ENCODE measurements at places on chromosomes 13 and 19. TPM values are rescaled to one million over a fixed set of nuclear protein-coding genes. Genes with fewer than 3 reads are reported as not detected.

GRCh38 chr13:93851236-93851635 is 624.6 kb downstream of the GPC6 start:
- DNase-seq: no peak

DNA sequence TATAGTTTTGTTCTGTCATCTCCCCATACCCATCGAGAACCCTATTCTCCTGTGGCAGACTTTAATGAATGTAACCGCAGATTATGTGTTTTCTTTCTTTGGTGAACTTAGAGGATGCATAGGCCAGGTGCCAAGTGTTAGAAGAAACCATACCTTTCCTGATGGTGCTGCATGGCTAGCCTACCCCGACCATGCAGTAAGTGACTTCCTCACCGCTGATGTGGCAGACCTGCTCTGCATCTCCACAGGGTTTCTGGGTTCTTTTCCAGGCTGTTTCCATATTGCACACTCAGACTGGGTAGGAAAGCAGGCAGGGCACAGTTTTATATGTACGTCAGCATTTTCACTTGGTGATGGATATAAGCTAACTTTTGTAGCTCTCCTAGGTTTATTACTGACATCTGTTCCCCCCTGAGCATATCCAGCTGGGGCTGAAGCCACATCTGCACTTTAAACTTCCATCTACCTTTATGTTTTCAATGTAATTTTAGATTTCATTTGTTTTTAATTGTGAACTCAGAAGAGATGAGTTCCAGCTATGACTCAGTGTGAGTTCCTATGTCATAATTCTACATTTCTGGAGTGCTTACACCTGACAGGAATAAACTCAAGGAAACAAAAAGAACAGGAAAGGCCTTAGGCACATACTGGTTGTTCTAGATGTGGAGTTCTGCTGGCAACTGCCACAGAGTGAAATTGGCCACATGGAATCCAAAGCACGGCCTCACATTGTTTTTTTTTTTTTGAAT is 42.3 kb downstream of the LRCH1 start:
- DNase-seq: no peak

- no peak for DNase-seq
These were observed 32.7 kb downstream of the DHX34 start for GRCh38 chr19:47381653-47382279.

DNA sequence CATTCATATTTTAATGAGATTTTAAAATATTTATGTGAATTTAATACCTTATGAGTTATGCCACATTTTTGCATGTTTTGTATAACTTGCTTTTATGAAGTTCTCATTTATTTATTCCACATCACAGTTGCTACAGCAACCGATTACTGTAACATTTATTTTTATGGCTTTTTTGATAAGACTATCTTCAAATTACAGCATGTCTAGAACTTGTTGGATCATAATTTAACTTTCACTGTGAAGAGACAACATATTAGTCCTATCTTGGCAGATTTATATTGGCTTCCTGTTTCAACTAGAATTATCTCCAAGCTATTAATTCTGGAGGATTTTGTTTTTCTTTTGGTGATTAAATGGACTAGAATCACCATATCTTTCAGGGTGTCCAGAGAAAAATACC is 793.7 kb upstream of the SLITRK5 start:
- DNase-seq: peak; percentile 28

DNA sequence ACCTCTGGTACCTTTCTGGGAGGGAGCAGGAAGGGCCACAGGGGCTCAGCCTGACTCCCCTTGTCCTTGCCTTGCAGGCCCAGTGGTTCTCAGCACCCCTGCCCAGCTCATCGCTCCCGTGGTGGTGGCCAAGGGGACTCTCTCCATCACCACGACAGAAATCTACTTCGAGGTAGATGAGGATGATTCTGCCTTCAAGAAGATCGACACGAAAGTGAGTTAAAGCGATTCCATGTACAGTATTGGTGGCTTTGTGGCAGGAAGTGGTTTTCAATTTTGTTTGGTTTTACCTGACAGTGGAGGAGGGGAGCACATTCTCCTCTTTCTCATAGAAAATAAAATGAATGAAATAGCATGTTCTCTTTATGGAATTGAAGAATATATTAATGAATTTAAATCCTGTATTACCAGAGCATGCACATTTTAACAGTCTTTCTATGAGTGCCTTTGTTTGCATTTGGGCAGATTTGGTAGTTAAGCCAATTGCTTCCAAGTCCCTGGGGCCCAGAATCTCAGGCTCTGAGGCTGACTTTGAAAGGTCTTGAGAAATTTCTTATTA is 4.1 kb downstream of the MAB21L1 start:
- peak; percentile 41 for DNase-seq

DNA sequence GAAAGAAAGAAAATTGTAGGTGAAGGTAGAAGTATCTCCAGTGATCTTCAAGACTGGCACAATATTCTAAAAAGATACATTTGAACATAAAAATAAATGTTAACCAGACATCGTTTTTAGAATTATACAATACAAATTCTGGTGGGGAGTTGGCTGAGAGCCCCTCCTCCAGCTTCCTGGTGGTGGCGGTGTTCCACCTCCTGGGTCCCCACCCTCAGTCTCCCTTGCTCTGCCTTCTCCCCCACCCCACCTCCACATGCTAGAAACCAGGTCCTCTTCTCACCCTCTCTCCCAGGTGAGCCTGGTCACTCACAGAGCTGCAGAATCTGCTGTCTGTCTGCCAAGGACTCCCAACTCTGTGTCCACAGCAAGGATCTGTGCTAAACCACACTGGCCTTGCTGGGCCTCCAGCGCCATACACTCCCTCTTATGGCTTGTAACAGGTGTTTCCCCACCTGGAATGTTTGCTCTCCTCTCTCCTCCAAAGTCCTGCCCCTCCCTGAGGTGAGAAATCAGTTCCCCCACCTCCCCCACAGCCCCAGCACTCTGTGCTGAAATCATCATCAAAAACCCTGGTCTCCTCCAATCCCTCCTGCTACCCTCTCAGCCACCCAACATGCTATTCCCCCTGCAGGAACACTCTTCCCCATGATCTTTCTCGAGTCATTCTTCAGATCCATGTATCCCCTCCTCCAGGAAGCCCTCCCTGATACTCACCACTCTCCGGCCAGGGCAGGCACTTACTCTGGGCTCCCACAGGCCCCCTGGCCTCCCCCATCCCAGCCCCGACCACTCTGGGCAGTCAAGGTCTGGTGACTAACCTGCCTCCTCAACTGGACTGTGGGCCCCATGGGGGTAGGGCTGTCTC is 20.5 kb upstream of the CYP2S1 start:
- no peak for DNase-seq

Gene DAND5
- total RNA-seq: not detected

- DNase-seq: no peak
These were observed 350.9 kb upstream of the TMTC4 start for GRCh38 chr13:101025519-101025918.

Gene THSD8
- 3.2 TPM for total RNA-seq

- DNase-seq: no peak
These were observed 237.6 kb upstream of the IRS2 start for GRCh38 chr13:110023729-110024644.

Gene PSG5
- total RNA-seq: not detected

DNA sequence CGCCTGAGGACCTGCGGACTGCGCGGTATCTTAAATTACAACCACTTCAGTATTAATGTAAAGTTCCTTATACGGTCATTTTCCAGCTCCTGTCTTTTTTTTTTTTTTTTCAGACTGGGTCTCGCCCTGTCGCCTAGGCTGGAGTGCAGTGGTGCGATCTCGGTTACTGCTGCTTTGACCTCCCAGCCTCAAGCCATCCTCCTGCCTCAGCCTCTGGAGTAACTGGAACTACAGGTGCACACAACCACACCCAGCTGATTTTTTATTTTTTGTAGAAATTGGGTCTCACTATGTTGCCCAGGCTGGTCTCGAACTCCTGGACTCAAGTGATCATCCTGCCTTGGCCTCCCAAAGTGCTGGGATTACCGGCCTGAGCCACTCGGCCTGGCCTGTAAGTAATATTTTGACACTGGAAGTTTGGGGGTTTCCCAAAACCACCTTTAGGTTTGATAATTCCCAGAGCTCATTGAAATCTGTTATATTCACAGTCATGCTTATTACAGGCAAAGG is 406 bp upstream of the EID2B start:
- DNase-seq: no peak

DNA sequence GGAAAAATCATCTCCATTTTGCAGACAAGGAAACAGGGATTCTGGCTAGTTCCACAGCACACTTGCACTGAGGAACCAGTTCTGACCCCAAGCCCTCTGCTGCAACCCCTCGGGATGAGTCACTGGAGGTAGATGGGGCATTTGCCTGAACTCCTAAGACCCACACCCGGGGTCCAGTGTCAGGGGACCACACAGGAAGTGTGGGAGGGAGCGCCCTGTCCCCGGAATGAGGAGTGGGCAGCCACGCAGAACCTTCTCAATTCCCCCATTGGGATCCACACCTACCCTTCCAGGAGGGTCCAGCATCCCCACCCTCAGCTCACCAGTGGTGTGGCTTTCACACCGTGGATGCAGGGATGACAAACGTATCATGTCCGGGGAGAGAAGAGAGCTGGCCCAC is 62.7 kb downstream of the TSHZ3 start:
- no peak for DNase-seq

Gene ATP4B
- 0.16 TPM for total RNA-seq

Gene PDX1
- total RNA-seq: not detected

DNA sequence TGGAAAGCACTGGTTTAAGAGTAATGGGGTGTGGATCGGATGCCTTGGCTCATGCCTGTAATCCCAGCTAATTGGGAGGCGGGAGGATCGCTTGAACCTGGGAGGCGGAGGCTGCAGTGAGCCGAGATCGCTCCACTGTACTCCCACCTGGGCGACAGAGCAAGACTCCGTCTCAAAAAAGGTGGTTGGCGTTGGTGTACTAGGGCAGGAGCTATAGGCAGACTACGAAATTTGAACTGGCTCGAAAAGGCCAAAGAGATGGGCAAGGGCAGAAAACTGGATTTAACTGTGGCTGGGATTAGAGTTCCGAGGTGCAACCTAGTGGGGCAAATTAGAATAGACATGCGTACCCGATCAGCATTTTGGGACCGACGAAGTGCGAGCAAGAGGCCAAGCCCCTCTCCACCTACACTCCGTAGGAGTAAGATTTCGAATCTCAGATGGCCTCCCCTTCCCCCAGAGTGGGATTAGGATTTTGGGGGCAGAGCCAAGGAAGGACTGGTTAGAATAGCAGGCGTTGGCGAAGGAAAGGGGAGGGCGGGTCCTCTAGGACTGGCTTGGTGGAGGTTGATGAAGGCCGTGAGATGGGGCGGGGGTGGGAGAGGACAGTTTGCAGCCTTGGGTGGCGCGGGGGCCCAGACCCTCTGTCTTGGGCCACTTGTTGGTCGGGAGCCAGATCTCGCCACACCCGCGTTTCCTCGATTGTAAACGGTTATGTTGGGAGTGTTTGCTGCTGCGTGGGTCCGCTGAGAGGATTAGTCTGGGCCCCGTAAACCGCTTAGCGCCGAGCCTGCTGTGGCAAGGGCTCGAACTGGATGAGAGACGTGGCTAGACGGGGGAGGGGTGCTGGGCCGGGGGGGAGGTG is 2.0 kb upstream of the INAFM1 start:
- DNase-seq: peak; percentile 59

Gene GPX4
- 268 TPM for total RNA-seq

- DNase-seq: peak; percentile 49
These were observed 107.0 kb upstream of the GPR12 start for GRCh38 chr13:26867451-26868091.

DNA sequence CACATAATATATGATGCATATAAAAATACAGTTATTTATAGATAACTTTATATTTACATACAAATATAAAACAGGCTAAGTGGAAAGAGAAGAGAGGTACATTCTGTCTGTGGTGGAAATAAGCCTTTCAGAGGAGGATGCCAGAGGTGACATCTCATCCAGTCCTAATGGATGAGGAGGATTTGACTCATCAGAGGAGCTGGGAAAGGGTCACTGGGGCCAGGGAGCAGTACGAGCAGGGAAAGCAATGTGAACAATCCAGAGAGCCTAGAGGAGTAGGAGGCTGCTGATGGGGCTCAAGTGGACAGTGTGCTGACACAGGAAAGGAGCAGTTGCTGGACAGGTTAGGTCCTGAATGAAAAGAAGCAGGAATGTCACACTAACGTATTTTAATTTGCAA is 18.6 kb downstream of the NALCN start:
- no peak for DNase-seq

DNA sequence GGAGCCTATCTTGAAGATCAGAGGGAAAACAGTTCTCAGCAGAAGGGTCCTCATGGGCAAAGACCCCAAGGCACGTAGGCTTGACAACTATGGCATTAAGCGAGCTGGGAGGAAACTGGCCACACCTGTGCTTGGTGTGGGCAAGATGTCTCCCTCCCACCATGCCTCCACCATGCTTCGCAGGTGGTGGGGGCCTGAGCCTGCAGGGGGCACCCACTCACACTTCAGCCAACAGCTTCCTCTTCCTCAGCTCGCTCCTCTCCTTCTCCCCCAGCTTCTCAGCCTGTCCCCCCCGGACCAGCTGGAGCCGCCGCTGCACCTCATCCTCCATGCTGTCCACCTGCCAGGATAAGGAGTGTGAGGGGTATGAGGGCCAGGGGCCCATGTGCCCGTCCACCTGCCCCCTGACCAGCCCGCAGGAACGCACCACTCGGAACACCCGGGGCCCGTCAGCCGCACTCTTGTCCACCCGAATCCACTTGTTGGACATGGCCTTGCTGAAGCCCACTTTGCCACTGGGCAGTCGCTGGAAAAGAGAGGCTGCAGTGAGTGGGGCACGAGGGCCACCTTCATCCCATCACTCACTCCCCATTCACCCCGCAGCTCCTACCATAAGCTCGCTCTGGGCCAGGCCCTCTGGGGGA is 3.4 kb downstream of the FARSA start:
- no peak for DNase-seq
